Activated T-cell treated with anti-CD3 and anti-CD28 coated beads, Interleukin-2, amount 50 U/mL, for 72 hours (primary cell): ENCODE measurements at places on chromosomes 7 and 10. TPM values are rescaled to one million over a fixed set of nuclear protein-coding genes. Genes with fewer than 3 reads are reported as not detected.

- DNase-seq, result no peak
Observed at GRCh38 chr7:91850455-91850854, 30.0 kb downstream of the MTERF1 start.

- no peak for DNase-seq
Observed at GRCh38 chr7:106466867-106467266, 182.1 kb upstream of the NAMPT start.

Gene CCDC146
- total RNA-seq, result 2.0 TPM

Gene NOLC1
- 98.2 TPM for total RNA-seq

- no peak for DNase-seq
Observed at GRCh38 chr7:69764147-69764546, 165.9 kb downstream of the AUTS2 start.

GRCh38 chr7:47811632-47812380, 136.5 kb downstream of the PKD1L1 start:
- no peak for DNase-seq

GRCh38 chr10:77836299-77836820, 90.2 kb downstream of the DLG5 start:
- peak; percentile 73 for DNase-seq

GRCh38 chr10:1663226-1663625, 74.1 kb downstream of the ADARB2 start:
- DNase-seq, result no peak

Gene TLX1
- total RNA-seq, result not detected

Gene HOXA6
- not detected for total RNA-seq

GRCh38 chr10:130345728-130346127, 209.5 kb downstream of the GLRX3 start:
- DNase-seq, result no peak

Gene UCN3
- total RNA-seq, result not detected

- DNase-seq, result no peak
Observed at GRCh38 chr7:48083114-48083830, 5.8 kb upstream of the UPP1 start.

Gene EGFR
- 0.09 TPM for total RNA-seq

- DNase-seq, result no peak
Observed at GRCh38 chr7:122528879-122529481, 169.9 kb downstream of the RNF133 start.

GRCh38 chr7:69199661-69200060, 398.6 kb upstream of the AUTS2 start:
- no peak for DNase-seq

- DNase-seq, result no peak
Observed at GRCh38 chr7:85010306-85010705, 176.6 kb downstream of the SEMA3D start.

DNA sequence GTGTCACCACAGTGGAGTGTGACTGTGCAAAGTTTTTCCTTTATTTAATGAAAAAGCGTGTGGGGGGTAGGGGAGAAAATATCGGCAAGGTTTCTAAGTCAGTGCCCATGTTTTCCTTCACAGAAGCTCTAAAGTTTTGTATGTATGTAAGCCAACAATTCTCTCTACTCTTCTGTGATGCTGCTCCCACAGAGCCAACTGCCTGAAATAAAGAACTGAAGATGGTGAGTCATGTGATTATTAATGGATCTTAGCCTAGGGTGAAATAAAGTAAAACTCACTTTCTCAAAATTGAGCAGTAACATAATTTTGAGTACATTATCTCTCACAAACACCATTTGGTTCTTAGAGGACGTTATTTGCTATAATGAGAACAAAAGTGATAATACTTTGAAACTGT, 143.7 kb downstream of the ELMO1 start:
- DNase-seq, result no peak

- DNase-seq, result no peak
Observed at GRCh38 chr10:71439670-71440425, 43.1 kb downstream of the CDH23 start.

Gene PRF1
- 102 TPM for total RNA-seq

- no peak for DNase-seq
Observed at GRCh38 chr7:45869426-45869825, 3.5 kb downstream of the CCDC201 start.

DNA sequence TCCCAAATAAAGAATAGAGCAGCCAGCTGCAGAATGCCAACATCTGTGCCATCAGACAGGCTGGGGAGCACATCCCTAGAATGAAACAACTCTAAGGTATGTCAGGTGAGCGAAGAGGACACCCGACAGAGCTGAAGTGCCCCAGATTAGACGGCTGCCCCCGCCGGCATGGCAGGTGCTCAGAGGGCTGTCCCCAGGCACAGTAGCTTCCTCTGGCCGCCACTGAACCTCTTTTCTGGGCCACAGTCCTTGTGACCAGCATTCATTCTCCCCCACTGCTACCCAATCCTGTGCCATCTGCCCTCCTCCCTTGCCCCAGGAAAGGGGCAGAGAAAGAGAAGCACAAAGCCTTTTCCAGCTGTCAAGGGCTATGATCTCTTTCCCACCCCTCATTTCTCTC, 41.7 kb downstream of the RGS10 start:
- DNase-seq, result no peak

GRCh38 chr10:101838416-101838970, 5.1 kb downstream of the KCNIP2 start:
- DNase-seq, result no peak

DNA sequence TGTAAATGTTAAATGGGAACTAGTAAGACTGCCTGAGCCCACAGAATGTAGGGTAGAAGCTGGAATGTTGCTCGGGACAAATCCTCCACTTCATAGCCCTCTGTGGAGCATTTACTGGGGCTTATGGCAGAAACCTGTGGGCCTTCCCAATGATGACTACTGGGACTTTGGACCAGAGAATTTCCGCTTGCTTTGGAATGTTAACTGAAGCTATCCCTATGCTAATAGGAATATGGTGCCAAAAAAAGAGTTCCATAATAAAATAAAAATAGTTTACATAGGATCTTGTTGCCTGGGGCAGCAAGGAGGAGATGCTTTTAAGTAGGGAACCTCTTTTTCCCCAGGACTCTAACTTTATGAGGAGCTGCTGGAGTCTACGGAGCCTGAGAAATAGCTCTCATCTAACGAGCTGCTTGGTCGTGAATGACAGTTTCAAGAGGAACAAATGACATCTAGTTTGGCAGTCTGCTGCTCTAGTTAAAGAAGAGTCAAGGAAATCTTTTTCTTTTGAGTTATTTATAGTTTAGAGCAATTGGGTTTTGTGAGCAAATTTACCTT, 5.7 kb upstream of the DYNC2I1 start:
- no peak for DNase-seq

Gene LEP
- not detected for total RNA-seq

DNA sequence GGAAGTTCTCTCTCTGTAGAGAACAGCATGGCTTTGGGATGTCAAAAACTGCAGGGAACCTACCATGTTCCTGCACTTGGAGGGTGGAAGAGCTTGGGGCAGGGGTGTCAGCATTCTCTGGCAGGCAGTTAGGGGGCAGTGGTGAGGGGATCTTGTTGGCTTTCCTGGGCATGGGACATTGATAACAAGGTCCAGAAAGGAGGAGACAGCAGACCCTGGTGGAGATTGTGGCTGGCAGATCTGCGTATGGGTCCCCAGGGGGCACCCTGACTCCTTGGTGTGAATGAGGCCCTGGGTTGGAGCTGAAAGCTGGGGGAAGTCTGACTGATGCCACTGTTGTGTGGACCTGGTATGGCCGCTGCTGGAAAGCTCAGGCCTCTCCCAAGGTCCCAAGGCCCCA, 22.9 kb upstream of the CAMK2B start:
- DNase-seq, result no peak

DNA sequence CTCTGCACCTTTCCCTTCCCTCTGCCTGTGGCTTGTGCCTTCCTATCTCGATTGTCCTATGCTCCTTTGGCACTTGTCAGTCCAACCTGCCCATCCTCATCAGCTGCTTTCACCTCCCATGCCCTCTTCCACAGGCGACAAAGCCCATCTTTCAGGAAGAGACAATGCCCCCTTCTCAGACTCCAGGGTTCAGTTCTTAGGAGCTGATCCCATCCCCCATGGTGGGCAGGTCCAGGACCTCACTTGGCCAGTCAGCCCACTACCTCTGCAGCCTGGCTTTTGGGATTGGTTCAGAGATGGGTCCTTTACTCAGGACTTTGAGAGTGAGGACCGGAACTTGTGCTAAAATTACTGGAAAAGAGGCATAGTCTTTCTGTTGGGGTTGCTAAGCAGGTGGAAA, 74.0 kb upstream of the NANOS1 start:
- DNase-seq, result no peak

Gene CUX1
- total RNA-seq, result 24.7 TPM

DNA sequence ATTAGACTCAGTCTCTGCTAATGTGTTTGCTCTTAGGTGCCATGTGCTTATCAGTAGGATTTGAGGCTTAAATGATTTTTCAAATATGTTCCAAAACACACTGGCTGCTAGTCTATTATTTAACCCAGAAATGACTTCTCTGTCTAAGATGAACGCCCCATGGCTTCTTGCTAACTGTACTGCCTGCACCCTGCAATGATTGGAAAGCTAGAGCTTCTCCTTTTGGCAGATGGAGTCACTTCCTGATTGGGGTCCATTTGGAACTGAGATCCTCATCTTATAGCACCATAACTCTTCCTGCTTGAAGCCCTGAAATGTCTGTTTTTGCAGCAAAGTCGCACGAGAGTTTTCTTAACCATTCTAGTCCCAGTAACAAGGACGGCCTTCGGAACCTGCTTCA, 186.5 kb upstream of the ADO start:
- no peak for DNase-seq

GRCh38 chr7:15305002-15305600, 256.7 kb downstream of the AGMO start:
- peak; percentile 16 for DNase-seq

DNA sequence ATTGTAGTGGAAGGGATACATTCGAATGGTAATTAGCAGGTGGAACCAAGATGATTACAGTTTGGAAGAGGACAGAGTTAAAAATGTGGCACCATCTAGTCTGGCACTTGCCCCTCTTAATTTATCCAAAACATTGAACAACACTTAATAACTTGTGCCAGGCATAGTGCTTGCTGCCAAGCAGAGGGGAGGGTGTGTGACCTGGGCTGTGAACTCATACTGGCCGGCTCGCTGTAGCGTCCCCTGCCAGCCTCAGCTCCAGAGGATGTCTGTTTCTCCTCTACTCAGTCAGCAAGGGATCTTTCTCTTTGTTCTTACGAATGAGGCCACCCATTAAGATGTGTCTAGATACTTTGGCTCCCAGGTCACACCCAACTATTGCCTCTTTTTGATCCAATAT, 179.4 kb upstream of the INHBA start:
- no peak for DNase-seq

- DNase-seq, result peak; percentile 9
Observed at GRCh38 chr7:75739796-75740672, 1.3 kb upstream of the HIP1 start.

Gene HMX3
- 2.0 TPM for total RNA-seq

DNA sequence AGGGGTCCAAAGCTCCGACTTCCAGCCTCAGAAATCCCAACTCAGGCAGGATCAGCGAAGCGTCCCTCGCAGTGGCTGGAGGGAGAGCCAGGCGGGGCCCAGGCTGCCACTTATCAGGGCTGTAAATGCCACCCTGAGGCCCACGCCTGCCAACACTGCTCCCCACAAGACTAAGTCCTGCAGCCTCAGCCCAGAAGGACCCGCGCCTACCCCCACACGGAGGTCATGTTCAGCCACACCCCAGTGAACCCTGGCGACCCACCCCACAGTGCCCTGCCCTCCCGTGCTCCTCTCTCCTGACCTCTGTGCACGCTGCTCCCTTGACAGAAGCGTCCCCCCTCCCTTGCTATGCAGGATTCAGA, 3.2 kb downstream of the PSMG3 start:
- no peak for DNase-seq

DNA sequence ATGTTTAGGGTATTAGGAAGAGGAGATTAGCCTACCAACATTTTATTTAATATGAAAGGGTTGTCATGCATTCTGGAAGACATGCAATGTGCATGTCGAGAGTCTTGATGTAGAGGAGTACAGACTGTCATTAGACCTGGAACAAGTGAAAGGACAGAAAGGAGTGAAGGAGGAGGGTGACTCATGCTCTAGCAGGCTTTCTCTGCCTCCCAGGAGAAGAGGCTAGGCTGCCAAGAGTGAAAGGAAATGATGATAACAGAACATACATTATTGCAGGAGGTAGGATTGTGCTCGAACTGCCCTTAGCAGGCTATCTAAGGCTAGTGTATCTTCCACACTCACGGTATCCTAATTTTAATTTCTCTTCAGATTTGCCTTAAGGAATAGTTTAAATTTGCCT, 228.8 kb downstream of the EXOC4 start:
- no peak for DNase-seq

DNA sequence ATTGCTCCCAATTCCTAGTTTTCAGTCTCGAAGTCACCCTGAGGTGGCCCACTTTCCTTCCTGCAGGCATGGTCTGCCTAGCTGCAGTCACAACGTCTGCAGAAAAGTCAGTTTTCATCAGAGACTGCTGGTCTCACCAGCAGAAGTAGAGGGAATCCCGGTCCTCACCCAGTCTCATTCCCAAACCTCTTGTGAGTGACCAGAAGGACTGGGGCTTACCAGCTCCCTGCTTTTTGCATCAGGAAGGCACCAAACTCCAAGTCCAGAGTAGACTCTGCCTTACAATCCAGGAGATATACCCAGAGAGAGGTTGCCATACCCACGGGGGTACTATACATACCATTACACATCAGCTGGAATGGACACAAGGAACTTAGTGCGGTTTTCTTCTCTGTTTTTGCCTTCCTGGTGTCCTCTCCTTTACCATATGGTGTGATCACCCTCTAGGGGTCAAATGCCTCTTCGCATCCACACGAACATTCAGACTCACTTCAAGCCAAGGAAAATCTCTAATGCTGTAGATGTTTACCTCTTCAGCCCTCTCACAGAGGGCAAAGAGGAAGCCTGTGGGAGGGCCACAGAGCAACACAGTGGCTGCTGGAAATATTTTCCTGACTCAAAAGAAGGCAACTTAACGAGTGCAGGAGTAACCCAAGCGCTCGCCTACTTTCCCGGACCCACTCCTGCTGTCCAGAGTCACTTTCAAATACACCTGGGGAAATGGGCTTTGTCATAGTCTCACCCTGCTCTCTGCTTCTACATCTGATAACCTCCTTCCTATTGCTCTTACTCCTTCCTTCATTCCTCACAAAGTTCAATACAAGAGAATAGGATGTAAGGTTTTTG, 220.9 kb downstream of the C7orf25 start:
- no peak for DNase-seq

Gene ELMO1
- total RNA-seq, result 113 TPM

Gene ARMC3
- total RNA-seq, result not detected

DNA sequence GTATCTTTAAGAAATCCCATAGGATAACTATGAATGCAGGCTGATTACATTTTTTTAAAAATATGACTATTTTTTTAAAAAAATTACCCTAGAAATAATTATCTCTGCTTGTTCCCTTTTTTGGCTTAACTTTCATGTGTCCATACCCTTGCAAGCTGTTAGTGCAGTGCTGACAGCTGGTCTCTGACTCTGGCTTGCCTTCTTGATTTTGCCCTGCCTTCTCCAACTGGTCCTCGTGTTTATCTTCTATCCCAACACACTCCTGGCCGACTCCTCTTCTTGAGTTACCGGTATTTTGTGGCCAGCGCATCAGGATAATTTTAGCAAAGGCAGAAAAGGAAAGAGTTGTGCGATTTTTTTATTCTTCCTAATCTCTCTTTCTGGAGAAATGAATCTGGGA, 111.7 kb upstream of the STARD3NL start:
- no peak for DNase-seq

Gene CRTAC1
- total RNA-seq, result not detected

- DNase-seq, result no peak
Observed at GRCh38 chr7:92121681-92122080, 12.6 kb downstream of the CYP51A1 start.

GRCh38 chr7:92425311-92425947, 21.9 kb upstream of the GATAD1 start:
- DNase-seq, result no peak

GRCh38 chr10:113452146-113452845, 100.6 kb upstream of the HABP2 start:
- DNase-seq, result no peak
